Kidney tubule cell (primary cell): ENCODE measurements at places on chromosomes 12 and 14.

GRCh38 chr14:91607322-91608047, 97.4 kb upstream of the PPP4R3A start:
- DNase-seq, result no peak

GRCh38 chr14:24430143-24430681, 458 bp downstream of the KHNYN start:
- peak; percentile 79 for DNase-seq

DNA sequence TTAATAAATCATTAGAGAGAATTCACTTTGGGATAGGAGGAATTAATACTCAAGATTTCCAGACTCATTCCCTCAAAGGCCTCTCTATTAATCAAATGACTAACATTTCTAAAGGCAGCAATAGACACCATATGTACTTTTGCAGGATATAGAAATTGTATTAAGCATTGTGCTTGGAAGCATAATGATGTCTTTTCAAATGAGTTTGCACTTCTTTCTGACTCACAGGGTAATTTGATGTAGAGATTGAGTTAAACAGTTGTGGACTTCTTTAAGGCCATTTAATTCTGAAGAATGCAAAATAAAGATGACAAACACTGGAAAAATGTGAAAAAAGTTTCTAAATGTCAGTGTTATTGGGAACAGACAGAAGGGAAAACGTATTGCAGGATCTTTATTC, 63.4 kb upstream of the CSRP2 start:
- no peak for DNase-seq

DNA sequence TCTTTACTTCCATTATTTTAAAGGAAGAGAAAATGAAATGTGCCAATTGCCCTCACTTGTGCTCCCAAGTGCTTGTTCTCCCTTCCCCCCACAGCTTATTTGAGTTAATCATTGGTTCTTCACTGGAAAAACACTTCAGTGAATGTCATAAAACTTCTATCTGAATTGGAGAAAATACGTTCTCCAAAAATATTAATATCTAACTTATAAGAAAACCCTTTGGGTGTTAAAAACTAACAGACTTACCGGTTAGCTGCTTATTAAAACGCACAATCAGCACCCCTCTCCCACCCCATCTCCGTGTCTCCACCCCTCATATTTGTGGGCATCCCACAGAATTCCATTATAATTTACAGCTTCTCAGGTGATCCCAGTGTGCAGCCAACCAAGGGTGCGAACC, 31.7 kb downstream of the PLEKHA5 start:
- DNase-seq, result peak; percentile 75

GRCh38 chr12:3263282-3263681, 186.1 kb downstream of the TSPAN9 start:
- DNase-seq, result no peak

- DNase-seq, result peak; percentile 56
Measured at GRCh38 chr12:107917912-107918800, 143.7 kb downstream of the ASCL4 start.

DNA sequence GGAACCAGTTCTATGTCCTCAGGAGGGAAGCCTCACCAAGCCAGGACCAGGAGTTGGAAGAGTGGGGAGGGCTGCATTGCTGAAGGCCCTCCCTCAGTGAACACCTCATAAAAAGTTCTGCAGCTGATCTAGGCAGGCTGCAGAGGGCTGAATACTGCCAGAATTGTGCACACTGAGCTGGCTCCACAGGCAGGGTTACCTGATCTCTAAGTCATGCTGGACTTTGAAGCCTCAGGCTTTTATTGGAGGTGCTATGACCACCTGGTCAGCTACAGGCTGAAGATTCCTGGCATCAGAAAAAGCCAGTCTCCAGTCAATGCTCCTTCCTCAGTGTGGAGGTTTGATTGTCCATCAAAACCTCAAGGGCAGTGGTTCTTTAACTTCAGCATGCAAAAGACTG, 39.7 kb downstream of the FOS start:
- no peak for DNase-seq
